Esophagus muscularis mucosa (tissue), 4 donors: ENCODE measurements at places on chromosomes 16 and 17.
A peak's percentile ranks its signal among the peaks of the same experiment; 100 is the strongest.

DNA sequence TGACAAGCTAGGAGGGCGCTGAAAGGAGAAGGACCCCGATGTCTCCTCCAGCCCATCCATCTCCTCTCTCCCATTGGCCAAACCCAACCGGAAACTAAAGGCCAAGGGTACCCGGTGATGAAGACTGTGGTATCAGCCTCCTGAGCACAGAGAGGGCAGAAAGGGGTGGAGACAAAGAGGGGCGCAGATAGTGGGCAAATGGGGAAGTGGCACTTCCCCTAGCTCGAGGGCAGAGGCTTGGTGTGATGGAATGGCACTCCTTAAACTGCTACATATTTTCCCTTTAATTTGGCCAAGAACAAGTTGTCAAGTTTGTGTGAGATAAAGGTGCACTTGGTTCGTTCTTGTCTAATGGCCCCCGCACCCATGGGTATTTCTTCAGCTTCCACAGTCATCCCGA is 27.8 kb downstream of the IL4R start:
- DNase-seq = no peak
- H3K4me1 ChIP-seq = peaks cover 35% of the 10 kb centered on the region
- H3K36me3 ChIP-seq = peaks cover 56% of the 10 kb centered on the region
- H3K27me3 ChIP-seq = no peaks in the 10 kb centered on the region
- peak overlapping the region; percentile 39 for H3K27ac ChIP-seq
- no peak overlapping the region for H3K4me3 ChIP-seq

DNA sequence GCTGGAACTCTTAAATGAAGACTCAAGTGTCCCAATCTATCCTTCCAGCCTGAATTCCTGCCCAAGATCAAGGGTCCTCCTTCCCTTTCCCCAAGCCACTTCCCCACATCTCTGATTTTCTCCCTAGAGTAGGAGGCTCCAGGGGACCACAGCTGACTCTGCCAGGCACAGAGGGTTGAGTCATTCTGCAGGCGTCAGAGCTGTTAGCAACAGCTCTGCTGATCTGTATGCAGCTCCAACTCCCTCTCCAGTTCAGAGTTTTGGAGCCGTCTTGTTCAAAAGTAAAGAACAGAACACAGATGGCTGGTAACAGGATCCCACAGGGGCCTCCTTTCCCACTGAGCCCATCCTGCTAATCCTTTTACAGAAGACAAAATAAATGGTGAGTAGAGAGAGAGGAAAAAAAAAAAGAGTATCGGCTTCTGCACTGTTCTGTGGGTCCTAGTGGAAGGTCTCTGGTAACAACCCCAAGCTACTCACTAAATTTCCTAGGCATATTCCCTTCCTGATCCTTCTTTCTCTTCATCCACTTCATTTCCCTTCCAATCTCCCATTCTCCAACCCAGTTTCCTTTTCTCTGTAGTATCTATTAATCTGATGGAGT is 13.4 kb upstream of the TAOK1 start:
- no peaks in the 10 kb centered on the region for H3K27me3 ChIP-seq
- H3K4me1 ChIP-seq = peaks cover 5% of the 10 kb centered on the region

GRCh38 chr16:28846933-28847273 is 755 bp upstream of the TUFM start:
- H3K4me1 ChIP-seq = peaks cover 29% of the 10 kb centered on the region
- peak overlapping the region; percentile 97 for H3K4me3 ChIP-seq
- DNase-seq = no peak
- no peaks in the 10 kb centered on the region for H3K27me3 ChIP-seq
- peak overlapping the region; percentile 90 for H3K27ac ChIP-seq
- H3K36me3 ChIP-seq = peaks cover 32% of the 10 kb centered on the region

GRCh38 chr17:44074231-44074910 is 3.8 kb downstream of the G6PC3 start:
- H3K27ac ChIP-seq = peak overlapping the region; percentile 44
- no peak for DNase-seq
- H3K4me3 ChIP-seq = no peak overlapping the region

DNA sequence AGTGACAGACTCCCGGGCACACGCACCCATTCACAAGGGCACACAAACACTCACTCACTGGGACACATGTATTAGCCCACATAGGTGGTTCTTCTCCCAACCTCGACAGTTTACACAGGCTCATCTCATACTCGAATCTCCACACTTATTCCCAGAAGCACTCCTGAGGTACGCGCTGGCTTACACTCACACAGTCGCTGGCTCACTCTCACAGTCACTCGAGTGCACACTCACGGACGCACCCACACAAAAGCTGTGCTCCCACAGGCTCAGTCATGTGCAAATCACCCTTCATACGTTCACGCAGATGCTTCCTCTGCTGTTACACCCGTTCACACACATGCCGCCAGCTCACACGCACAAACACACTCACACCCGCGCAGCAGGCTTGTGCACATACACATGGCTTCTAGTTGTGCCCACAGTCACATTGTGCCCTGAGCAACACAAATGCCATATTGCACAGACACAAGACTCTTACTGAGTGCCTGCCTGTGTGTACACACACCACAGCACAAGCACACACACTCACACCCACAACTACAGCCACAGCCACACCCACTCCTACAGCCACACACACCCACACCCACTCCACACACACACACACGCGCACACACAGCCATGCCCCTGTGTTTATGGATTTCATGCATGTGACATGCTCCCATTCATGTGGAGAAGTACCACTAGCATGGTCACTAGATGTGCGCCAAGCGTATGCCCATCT is 8.4 kb upstream of the PRR29 start:
- no peak for DNase-seq
- H3K4me3 ChIP-seq = no peak overlapping the region
- no peaks in the 10 kb centered on the region for H3K36me3 ChIP-seq
- H3K27me3 ChIP-seq = no peaks in the 10 kb centered on the region
- H3K4me1 ChIP-seq = peaks cover 43% of the 10 kb centered on the region

DNA sequence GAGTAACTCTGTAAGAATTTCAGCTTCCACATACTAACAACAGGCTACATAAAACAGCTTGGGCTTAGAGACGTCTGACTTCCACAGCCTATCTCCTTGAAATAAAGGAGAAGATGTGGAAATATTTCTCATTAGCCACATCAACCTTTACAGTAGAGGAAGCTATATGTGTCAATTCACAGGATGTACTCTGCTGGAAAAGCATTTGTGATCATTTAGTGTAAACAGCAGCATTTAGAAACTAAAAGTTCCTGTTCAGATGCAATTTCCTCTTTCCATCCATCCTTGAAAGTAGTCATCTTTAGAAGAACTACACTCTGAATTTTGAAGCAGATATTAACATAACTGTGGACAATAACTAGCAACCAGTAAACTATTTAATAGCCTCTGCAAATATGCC is 46.2 kb downstream of the XPO6 start:
- no peaks in the 10 kb centered on the region for H3K27me3 ChIP-seq
- H3K36me3 ChIP-seq = peaks cover 43% of the 10 kb centered on the region
- no peak overlapping the region for H3K27ac ChIP-seq
- DNase-seq = no peak
- H3K4me1 ChIP-seq = peaks cover 15% of the 10 kb centered on the region

GRCh38 chr17:226108-227077 is 44.9 kb upstream of the DOC2B start:
- no peaks in the 10 kb centered on the region for H3K27me3 ChIP-seq
- no peak overlapping the region for H3K4me3 ChIP-seq
- H3K27ac ChIP-seq = no peak overlapping the region
- no peak for DNase-seq

DNA sequence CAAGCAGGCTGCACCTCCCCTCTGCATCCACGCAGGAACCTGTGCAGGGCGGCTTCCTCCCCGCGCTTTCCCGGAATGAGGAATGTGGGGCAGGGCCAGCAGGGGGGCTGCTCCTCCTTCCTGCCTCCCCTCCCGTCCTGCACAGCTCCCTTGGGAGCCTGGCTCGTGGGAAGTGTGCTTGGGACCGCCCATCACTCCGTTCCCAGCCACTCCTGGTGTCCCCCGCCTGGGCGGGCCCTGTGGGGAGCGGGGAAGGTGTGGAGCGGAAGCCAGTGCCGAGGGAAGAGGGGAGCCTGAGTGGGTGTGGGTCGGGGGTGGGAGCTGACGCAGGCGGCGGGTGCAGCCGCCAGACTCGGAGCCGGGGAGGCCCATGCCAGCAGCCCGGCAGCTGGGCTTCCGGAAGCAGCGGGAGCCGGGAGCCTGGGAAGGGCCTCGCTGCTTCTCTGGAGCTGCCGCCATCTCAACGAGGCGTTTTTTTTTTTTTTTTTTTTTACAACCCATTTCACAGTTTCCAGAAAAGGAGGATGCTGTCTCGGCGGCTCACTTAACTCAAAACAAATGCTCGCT is 24.1 kb downstream of the BAHCC1 start:
- peak; percentile 97 for DNase-seq
- no peaks in the 10 kb centered on the region for H3K27me3 ChIP-seq
- peaks cover 76% of the 10 kb centered on the region for H3K4me1 ChIP-seq
- peak overlapping the region; percentile 99 for H3K27ac ChIP-seq
- no peaks in the 10 kb centered on the region for H3K36me3 ChIP-seq

GRCh38 chr16:71255721-71256120 is 25.2 kb upstream of the HYDIN start:
- H3K36me3 ChIP-seq = no peaks in the 10 kb centered on the region
- H3K27ac ChIP-seq = no peak overlapping the region
- no peak for DNase-seq
- H3K27me3 ChIP-seq = no peaks in the 10 kb centered on the region
- H3K4me1 ChIP-seq = no peaks in the 10 kb centered on the region
